GM04504 (cell line): ENCODE measurements at places on chromosomes 16 and 17.

GRCh38 chr17:494601-495265 is 142.1 kb upstream of the RPH3AL start:
- DNase-seq, result no peak

DNA sequence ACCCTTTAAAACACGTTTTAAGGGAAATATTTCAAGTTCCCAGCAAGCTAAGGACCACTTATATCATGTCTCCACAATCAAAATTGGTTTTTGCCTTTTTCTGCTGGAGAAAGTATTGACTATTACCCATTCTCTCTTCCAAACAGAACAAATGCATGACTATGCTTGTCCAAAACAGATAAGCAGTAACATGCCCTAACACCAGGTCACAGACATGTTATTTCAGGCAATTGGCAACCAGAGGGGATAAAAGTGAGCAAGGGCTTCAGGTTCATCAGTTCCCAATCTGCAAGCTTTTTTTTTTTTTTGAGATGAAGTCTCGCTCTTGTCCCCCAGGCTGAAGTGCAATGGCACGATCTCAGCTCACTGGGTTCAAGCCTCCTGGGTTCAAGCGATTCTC is 15.0 kb downstream of the SKA2 start:
- DNase-seq, result no peak

GRCh38 chr17:29125651-29126050 is 54.5 kb downstream of the MYO18A start:
- DNase-seq, result no peak

DNA sequence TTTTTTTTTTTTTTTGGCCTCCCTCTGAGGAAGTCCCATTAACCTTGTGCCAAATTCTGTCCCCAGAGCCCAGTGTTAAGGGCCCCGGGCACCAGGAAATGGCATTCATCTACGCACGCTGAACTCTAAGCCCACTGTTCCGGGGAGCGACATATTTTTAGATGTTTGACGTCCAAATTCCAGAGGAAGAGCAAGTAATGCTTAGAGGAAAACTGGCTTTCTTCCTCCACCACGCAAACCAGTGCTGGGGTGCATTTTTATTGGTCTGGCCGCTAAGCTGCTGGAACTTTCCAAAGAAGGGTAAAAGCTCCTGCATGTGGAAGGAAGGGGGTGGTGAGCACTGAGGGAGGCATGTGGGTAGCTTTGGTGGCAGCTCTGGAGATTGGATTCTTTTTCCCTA is 8.3 kb downstream of the WFDC1 start:
- DNase-seq, result peak; percentile 27

DNA sequence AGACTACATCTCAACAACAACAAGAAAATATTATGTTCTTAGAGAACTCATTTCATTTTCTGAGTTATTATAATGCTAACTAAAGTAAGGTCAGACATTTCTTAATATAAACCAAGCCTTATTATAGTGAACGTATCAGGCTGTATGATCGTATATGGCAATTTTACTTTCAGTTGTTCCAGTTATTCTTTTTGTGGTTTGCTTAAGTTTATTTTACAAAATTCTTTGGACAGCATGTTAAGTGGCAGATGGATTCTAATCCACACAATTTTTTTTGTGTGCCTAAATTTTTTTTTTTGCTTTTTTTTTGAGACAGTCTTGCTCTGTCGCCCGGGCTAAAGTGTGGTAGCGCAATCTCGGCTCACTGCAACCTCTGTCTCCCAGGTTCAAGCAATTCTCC is 59.0 kb downstream of the VMP1 start:
- DNase-seq, result no peak

DNA sequence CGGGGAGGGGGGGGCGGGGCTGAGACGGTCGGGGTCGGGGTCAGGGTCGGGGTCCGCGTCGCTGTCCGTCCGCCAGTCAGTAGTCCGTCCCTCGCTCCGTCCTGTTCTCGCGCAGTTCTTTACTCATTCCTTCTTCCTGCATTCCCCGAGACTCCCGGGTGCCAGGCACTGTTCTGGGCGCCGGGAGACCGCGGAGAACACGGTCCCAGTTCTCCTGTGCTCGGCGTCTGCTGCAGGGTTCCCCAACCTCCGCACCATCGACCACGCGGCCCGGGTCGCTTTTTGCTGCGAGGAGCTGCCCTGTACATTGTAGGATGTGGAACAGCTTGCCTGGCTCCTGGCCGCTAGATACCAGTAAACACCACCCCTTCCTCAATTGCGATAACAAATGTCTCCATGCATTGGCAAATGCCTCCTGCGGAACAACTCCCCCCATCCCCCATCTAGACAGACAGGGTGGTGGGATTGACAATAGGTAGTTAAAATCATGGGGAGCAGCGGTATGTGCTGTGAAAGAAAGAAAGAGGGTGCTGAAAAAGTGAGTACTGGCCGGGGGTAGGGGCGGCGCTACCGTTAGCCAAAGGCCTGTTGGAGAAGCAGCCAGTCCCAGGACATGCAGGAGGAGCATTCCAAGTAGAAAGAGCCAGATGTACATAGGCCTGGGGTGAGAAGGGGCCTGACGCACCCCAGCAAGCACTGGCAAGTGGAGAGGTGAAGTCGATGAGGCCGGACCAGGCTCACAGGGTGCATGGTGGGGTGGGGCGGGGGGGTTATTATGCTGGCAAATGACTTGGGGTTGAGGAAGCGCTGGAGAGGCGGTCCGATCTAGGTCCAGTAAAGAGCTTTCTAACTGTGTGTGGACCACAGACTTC is 631 bp downstream of the TRAF7 start:
- DNase-seq, result peak; percentile 43

- no peak for DNase-seq
These were observed at the start of gene PRKCB for GRCh38 chr16:23835390-23836077. Gene PRKCB, plus strand, starts transcription at chr16:23835983.

GRCh38 chr17:51006601-51007000 is 114.1 kb downstream of the SPAG9 start:
- DNase-seq, result no peak

DNA sequence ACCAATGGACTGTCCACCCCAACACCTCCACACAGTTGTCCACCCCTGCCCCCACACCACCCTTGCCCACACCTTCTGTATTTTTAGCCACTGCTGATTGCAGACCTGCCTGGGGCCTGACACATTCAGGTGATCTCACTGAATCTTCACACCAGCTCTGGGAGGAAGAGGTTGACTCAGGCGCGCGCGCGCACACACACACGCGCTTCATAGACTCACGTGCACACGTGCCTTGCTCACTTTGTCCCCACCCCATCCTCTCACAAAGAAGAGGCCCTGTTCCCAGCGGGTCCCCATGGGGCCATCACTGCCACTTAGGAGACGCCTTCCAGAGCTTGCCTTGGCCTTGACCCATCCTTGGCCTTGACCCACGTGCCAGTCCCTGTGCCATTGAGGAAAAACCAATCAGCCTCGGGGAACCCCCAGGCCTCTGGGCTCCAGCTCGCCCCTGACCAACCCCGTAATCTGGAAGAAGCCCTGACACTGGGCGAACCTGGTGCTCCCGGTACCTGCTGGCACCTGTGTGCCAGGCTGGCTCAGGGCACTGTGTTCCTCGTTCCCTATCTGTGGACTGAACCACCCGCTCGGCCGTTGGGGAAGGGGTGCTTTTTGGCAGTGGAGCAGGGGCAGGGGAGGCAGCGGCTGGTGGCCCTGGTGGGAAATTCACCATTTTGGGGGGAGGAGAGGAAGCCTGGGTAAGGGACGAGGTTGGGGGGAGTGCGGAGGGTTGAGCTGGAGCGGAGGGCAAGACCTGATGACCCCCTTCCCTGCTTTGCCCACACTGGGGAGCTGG is 3.2 kb downstream of the NLGN2 start:
- DNase-seq, result no peak

DNA sequence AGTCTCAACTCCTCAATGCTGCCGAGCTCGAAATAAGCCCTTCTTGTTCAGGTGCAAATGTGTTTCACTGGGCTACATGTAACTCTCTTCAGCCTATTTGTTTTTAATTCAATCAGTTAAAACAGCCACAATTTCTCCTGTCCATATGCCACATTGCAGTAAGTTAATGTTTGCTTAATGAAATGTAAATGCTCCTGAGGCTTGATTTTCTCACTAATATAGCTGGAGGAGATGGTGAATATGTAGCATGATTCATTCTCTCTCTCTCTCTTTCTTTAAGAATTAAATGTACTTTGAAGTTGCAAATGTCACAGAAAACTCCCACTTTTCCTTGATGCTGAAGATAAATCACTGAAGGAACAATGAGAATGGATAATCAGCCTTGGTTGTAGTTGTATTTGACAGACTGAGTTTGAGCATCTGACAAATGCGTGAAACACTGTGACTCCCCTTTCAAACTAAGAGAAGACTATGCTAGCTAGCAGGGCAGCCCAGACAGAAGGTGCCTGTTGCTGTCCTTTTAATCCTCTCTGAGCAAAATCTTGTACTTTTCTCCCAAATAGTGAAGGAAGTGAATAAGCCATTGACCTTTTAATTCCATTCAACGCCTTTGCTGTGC is 161.8 kb downstream of the ANKFN1 start:
- no peak for DNase-seq

GRCh38 chr17:61456688-61457225 is 4.5 kb downstream of the TBX4 start:
- no peak for DNase-seq

DNA sequence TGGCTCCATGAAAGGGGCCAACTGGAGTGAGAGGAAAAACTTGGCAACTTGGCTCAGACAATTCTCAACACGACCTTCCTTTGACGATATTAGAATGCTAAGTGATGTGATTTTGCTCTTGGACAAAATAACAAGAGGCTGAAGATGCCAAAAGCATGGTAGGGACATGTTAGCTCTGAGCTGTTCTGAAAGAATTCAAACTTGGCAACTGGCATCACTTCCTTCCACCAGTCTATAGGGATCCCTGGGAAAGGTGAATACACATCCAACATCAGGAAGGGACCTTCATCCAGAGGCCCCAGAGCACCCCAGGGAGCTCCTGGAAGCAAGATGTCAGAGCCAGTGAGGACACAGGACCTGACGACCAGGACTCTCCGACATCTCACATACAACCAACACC is 4.3 kb downstream of the KRT37 start:
- DNase-seq, result no peak

DNA sequence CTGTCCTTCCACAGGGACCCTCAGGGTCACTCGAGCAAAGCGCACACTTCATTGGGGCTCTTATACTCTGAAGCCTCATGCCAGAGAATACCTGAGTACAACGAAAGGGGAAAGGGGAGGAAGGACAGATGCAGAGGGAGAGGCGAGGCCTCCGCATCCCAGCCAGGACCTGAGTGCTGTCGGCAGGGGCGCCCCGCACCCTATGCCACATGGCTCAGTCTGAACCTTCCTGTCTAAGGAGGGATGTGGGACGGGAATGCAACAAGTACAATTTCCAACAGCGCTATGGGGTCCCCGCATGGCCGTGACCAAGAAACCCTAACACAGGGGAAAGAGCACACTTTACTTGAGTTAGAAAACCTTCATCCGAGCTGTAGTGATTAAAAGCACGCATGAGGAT is 39.8 kb upstream of the FAAP100 start:
- DNase-seq, result no peak

- DNase-seq, result no peak
These were observed 62.6 kb downstream of the PRKCA start for GRCh38 chr17:66364990-66365490.

DNA sequence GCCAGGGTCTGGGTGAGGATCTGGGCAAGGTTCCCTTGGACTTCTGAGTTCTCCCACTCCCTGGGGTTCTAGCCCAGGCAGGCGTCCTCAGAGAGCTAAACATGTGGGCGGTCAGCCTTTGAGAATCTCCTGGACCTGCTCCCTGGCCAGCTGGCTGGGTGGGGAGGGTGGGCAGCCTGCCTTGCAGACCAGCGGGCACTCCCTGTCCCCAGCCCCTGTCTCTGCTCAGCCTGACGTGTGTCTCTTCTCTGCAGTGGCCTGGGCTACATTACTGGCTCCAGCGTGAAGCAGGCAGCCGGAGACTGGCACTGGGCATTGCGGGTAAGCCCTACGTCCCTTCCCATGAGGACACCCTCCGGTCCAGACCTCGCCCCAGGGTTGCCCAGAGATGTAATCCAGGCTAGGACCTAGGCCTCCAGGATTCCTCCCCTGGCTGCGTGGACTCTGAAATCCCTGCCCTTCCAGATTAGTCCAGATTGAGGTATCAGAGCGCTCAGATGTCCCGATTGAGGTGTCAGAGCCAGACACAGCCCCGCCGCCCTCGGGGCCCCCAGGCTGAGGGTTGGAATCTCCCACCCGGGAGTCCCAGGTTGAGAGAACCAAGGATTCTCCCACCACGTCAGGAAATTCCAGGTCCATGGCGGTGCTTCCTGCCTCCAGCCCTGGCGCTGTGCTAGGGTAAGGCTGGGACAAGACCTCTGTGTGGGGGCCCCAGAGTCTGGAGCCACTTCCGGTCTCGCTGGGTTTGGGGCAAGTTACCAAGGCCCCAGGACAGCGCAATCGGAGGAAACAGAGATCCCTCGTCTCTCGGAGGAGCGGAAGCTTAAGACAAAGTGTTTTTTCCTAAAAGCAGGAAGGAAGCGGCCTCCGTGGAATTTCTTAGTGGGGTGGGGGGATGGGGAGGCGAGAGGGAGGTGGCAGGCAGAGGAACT is 24.1 kb downstream of the MYBBP1A start:
- DNase-seq, result no peak

GRCh38 chr17:56786989-56787482 is 46.7 kb downstream of the C17orf67 start:
- DNase-seq, result peak; percentile 93

GRCh38 chr17:21094298-21094704 is 32.5 kb upstream of the DHRS7B start:
- no peak for DNase-seq

- DNase-seq, result no peak
These were observed 101.0 kb downstream of the SYCE1L start for GRCh38 chr16:77300256-77300655.

DNA sequence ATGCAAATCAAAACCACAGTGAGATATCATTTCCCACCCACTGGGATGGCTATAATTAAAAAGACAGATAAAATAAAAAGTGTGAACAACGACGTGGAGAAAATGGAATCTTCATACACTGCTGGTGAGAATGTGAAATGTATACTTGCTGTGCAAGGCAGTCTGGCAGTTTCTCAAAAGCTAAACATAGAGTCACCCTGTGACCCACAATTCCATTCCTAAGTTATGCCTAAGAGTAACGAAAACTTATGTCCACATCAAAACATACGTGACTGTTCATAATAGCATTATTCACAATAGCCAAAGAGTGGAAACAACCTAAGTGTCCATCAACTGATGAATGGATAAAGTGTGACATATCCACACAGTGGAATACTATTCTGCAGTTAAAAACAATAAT is 38.1 kb upstream of the VPS4A start:
- DNase-seq, result no peak

DNA sequence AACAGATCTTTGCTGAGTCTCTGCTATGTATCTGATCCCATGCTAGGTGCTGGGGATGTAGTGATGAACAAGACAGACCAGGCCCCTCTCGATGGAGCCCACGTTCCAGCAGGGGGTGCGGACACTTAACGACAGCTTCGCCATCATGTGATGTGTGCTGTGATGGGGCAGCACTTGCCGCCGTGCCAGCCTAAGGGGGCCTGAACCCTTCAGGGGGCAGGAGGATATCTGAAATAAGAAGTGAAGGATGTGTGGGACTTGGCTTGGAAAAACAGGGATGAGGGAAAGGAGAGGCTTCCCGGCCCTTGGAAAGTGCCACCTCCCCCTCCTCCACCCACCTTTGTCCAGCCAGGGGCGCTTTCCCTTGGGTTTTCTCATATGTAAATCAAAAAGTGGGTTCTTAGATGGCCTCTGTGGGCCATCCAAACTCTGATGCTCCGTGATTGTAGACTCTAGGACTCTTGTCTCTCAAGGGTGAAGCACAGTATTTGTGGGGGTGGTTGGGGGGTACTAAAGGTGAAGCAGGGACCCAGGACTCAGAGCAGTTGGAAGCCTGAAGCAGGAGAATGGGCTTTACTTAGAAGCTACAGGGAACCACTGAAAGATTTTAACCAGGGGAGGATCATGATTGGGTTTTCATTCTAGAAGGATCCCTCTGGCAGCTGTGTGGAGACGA is 4.0 kb upstream of the DLX3 start:
- no peak for DNase-seq
